GM19239 (cell line): ENCODE measurements at places on chromosomes 7 and 10.
A peak's percentile ranks its signal among the peaks of the same experiment; 100 is the strongest.

- no peak for DNase-seq
Measured at GRCh38 chr10:100807241-100807951, 62.0 kb downstream of the PAX2 start.

DNA sequence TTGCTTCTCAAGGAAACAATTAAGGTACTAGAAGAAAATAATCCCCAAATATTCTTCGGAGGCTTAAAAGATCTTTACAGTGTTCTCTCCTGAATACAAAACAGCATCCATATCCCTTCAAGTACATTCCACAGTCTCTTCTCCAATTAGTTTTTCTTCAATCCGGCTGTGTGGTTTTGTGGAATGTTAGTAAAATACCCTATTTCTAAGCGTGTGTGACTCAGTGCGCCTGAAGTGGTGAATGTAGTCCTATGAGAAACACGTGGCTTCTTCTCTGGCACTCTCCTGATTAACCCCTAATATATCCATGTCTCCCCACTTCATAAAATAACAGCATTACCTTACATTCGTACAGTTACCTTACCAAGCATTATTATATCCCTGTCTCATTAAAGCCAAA, 570.2 kb downstream of the ARL4A start:
- no peak for DNase-seq

DNA sequence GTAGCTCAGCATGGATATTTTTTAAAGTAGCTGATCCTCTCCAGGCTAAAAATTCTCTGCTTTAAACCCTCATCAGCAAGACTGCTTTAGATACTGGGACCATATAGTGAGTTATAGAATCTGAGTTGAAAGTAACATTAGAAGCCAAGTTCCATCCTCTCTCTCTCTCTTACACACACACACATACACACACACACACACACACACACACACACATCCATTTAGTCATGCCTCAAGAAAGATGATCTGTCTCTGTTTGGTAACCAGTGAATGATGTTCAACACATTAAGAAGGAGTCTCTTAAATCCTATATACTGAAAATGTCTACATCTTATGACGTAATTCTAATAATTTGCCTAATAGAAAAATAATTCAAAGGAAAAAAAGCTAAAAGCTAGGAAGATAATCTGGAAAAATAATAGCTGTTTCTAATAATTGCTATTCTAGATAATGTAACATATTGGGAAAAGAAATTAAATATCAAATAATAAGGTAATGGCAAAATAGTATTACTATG, 16.9 kb upstream of the ATP6V0A4 start:
- no peak for DNase-seq

GRCh38 chr10:124381011-124381611, 37.6 kb downstream of the OAT start:
- DNase-seq, result no peak

- no peak for DNase-seq
Measured at GRCh38 chr7:105874055-105874454, 2.3 kb downstream of the ATXN7L1 start.

DNA sequence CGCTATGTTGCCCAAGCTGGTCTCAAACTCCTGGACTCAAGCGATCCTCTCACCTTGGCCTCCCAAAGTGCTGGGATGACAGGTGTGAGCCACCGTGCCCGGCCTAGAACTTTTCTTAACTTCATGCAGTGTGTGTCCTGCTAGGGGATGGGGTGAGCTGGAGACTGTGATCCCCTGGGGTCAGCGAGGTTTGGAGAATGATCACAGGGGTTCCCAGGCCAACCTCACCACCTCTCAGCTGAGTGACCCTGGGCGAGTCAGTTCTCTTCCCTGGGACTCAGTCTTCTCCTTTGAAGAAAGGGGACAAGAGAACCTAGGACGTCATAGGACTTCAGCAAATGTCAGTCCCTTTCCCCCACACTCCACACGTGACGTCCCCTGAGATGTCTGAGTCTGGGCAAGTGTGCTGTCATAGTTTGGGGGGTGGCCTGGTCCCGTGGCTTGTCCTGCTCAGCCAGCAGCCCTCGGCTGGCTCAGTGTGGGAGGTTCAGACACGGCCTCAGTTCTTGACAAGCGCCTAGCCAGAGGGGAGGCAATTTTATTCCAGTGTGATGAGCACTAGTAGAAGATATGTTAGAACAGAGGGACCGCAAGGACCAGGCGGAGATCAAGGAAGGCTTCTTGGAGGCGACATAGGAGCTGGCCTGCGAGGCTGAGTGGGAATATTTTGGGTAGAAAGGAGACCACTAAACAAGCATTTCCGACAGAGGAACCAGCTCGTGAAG, 43.3 kb upstream of the ELN start:
- no peak for DNase-seq

- no peak for DNase-seq
Measured at GRCh38 chr7:124752310-124752709, 13.3 kb downstream of the GPR37 start.

DNA sequence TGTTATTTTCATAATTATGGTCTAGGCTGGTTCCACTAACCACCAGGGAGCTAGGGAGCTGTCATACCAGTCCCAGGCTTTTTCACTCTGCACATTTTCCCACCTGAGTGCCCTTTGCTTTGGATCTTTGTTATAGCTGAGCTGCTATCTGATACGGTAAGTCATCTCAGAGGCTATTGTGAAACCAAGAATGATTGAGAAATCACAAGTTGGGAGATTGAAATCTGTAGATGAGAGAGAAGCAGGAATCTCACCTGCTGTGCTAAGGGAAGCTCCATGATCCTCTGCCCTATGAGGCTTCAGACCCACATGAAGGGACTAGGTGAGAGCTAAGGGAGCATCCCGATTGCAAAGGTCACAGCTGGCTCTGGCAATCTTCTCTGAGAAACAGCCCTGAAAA, 307.8 kb downstream of the REEP3 start:
- no peak for DNase-seq

DNA sequence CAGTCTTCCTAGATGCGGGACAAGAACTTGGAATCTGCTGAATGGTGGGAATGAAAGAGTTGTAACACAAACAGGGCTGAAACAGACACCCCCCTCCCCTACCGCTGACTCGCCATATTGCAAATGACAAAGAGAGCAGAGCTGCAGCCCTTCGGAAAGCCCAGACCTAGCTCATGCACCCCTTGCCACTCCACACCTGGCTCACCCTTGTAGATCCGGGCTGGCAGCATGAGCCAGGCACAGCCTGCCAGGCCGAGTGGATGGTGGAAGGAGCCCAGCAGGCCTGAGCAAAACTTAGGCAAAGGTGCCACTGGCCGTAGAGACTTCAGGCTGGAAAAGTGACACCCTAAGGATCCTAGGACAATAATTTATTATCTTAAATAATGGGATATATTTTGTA, 237.4 kb upstream of the SEMA3D start:
- no peak for DNase-seq

- no peak for DNase-seq
Measured at GRCh38 chr10:100805543-100806355, 60.4 kb downstream of the PAX2 start.

DNA sequence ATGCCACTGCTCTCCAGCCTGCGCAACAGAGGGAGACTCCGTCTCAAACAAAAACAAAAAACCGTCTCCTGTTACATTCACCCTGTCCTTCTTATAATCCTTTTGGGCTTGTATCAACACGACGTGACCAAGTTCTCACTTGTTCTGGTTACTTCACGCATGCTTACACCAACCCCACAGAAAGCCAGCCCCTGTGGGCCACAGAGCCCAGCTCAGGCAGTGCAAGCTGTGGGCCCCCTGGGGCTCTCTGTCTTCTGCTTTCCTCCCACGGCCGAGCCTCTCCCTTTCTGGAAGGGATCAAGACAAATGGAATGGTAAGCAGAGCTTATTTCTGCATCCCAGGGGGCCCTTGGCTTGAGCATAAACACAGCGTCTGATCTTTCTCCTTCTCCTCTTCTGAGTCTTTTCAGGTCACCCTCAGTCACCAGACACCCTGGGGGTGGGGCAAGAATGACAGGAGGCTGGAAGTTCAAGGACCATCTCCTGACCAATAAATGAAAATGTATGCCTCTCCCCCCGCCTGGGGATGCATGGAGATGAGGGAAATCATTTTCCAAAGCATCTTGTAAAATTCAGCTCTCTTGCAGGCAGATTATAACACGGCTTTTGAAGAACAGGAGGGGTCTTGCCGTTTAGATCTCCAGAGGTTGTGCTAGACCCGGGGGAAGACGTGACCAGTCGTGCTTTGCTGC, 19.0 kb upstream of the TRIM56 start:
- no peak for DNase-seq

DNA sequence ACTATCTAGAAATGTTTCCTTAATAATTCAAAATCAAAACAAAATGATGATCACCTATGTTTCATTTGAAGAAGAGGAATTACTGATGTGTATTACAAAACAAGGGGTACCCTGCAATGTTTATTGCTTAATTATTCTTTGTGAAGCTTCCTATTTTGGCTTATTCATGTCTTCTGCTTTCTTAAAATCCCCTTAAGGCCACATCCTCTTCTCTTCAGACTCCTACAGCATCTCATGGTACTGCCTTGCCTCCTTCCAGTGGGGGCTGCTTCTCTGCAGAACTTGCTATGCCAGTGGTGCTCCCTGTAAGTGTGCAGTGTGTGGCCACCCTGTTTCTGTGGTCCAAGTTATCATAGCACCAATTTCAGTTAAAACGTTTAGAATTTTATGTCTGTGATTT, 35.0 kb downstream of the CCDC146 start:
- no peak for DNase-seq

DNA sequence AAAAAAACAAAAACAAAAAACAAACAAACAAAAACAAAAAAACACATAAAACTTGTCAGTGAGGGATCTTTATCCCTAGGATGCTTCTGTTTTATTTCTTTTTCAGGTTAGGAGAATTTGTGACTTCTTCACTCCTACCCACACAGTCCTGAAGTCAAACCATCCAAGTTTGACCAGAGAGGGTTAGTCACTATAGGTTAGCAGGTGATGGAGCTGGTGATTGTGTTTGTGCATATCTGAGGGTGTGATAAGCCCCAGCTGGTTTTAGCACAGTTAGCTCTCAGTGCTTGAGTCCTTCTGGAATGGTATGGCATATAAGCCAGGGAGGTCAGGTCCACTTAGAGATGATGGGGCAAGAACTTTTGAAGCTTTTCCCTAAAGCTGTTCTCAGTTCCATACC, 11.8 kb upstream of the IKZF1 start:
- DNase-seq, result no peak

DNA sequence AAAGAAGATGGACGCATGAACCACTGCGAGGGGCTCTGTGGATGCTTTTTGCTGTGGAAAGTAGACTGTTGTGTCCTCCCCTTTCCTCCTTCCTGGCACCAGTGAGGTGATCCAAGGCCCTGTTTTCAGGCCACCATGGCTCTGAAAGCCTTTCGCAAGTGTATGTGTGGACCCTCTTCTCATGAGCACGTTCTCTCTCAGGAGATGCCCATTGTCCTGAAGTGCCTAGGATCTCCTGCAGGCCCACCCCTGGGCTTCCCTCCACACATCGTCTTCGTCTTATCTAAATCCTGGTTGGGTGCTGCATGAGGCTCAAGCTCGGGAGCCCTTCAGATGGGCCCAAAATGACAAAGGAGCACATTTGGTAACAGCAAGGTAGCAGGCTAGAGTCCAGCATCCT, 188.2 kb downstream of the PTPN20 start:
- DNase-seq, result no peak

- DNase-seq, result peak; percentile 62
Measured at GRCh38 chr7:78020136-78020873, 221.7 kb downstream of the PHTF2 start.

DNA sequence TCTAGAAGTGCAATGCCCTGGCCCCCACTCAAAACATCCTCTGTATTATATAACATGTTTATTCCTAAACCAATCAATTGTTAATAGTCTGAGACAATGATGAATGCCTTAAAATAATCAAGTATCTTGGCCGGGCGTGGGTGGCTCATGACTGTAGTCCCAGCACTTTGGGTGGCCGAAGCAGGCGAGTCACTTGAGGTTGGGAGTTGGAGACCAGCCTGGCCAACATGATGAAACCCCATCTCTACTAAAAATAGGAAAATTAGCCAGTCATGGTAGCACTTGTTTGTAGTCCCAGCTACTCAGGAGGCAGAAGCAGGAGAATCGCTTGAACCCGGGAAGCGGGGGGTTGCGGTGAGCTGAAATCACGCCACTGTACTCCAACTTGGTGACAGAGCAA, 29.4 kb upstream of the CACNA2D1 start:
- no peak for DNase-seq

- DNase-seq, result no peak
Measured at GRCh38 chr10:17353568-17354300, 100.7 kb downstream of the ST8SIA6 start.

GRCh38 chr10:51743146-51743545, 43.8 kb upstream of the CSTF2T start:
- peak; percentile 14 for DNase-seq

- no peak for DNase-seq
Measured at GRCh38 chr10:841535-841934, 90.0 kb downstream of the LARP4B start.

DNA sequence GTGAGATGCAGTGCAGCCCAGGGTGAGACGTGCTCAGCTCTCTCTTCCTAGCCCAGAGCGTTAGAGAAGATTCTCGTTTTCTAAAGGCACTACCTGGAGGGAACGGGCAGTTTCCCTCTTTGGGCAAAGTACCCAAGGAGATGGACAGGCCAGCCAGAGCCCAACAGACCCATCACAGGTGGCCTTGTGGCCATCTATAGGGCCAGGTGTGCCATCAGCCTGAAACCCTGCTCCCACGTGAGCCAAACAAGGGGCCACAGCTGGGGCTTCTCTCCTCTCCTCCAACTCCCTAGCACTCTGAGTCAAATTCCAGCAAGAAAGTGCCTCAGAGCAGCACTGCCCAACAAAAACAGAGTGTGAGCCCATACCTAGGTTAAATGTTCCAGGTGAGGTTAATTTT, 22.3 kb downstream of the CHST15 start:
- no peak for DNase-seq

DNA sequence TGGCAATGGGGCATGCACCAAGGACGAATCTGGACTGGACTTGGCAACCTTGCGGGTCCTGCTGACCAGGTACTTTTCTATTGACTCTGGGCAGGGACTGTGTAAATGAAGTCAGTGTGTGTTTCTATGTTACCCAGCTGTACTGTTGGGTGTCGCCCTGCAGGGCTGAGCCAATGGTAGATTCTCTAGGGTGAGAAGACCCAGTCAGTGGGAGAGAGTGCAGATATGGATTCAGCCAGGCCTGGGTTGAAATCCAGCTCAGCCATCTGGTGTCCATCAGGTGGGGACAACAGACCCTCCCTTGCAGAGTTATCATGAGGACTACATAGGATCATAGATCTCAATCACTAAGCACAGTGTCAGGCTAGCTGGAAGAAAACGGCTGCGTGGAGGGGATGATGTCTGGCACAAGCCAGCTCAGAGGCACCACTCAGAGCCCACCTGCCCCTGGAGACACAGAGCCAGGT, 4.9 kb upstream of the PPIF start:
- DNase-seq, result no peak

- no peak for DNase-seq
Measured at GRCh38 chr10:11678074-11678793, 63.9 kb upstream of the ECHDC3 start.
